NCI-H524 (cell line): ENCODE measurements at places on chromosomes 2 and 18.

GRCh38 chr2:19607931-19608771, 249.7 kb upstream of the OSR1 start:
- peak; percentile 95 for DNase-seq

DNA sequence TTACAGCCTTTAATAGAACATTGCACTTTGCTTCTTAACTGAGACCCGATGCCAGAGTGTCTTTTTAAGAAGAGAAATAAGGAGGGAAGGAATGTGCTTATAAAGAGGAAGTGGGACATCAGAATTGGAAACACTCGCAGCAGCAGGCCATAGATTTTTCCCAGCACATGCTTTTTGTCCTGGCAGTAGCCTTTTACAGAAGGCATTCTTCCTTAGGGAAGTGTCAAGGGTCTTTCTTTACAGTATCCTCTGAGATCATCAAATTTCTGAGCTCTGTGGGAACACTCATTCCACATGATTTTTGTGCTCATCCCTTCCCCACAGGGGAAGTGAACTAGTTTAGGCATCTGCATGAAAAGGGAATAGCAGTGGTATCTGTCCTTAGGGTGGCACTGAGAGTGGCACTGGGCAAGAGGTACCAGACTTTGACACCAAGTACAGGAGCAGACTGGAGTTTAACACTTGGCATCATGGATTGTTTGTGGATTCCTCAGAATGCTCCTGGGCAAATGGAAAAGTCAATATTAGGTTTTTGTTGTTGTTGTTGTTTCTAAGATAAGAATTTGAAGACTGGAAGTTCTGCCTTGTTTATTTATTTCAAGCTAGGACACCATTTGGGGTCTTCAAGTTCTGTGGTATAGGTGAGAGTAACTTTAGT, 4.1 kb downstream of the MYO1B start:
- DNase-seq = no peak

- no peak for DNase-seq
These were observed 22.6 kb downstream of the THSD7B start for GRCh38 chr2:136787970-136788369.

GRCh38 chr2:55163274-55163721, 68.8 kb downstream of the CLHC1 start:
- DNase-seq = no peak

GRCh38 chr2:5132281-5132680, 559.9 kb upstream of the SOX11 start:
- no peak for DNase-seq

GRCh38 chr2:194946826-194947225, 710.2 kb upstream of the SLC39A10 start:
- DNase-seq = no peak

DNA sequence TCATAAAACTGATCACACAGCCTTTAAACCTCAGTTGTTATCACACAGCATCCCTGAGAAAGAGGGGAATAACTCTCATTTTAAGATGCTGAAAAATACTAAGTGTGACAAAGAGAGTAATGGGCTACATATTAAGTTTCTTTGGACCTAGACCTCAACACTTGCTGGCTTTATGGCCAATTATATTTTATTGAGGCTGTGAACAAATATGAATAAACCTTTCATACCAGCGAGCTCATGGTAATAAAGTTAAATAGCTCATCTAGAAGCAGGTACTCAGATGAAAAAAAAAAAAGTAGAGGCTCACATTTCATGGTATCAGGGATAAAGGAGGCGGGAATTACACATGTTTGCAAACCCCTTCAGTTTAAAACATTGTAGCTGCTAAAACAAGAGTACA, 75.7 kb downstream of the DOCK10 start:
- DNase-seq = no peak

DNA sequence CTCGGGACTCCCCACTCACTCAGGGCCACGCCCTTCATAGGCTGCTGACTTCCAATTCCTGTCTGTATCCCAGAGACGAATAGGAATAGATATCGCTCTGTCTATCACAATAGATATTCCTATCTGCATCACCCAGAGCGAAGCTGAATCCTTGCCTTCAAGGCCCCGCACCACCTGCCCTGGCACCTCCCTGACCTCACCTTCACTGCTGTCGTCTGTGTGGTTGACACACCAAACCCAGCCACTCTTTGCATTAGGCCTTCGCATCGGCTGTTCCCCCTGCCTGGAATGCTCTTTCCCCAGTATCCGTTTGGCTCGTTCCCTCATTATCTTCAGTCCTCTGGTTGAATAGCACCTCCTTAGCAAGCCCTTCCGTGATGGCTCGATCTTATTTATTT, 43.5 kb downstream of the ATOH8 start:
- DNase-seq = no peak

- peak; percentile 59 for DNase-seq
These were observed 82.8 kb upstream of the REV1 start for GRCh38 chr2:99572373-99573164.

DNA sequence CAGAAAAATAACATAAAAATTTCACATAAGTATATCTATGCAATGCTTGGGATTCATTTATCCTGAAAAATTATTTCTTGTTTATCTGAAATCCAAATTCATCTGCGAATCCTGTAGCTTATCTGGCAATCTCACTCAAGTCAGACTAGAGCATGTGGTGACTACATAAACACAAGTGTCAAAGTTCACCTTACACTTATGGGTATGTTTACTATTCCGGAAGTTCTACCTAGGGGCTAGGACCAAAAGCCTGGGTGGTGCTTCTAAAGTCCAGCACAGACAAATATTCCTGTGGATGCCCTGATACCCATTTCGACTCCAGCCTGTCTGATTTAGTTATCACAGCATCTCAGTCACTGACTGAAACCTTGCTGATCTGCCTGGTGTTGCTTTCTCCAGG, 364.0 kb downstream of the METTL4 start:
- no peak for DNase-seq

DNA sequence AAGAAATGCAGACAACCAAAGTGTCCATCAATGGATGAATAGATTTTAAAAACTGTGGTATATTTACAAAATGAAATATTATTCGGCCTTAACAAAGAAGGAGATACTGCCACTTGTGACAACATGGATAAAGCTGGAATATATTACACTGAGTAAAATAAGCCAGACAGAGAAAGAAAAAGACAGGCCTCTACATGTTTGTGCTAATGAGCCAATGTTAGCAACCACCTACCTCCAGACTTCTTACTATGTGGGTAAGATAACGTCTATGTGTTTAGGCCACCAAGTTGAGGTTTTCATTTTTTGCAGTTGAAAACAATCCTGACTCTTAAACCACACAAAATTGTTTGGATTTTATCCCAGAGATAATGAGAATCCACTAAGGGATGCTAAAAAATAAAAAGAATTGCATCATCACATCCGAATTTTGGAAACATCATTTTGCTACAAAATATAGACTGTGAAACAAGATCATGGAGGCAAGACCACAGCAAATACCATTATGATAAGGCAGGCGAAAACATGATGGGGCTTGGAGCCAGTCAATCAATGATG, 47.0 kb downstream of the EVA1A start:
- DNase-seq = no peak

DNA sequence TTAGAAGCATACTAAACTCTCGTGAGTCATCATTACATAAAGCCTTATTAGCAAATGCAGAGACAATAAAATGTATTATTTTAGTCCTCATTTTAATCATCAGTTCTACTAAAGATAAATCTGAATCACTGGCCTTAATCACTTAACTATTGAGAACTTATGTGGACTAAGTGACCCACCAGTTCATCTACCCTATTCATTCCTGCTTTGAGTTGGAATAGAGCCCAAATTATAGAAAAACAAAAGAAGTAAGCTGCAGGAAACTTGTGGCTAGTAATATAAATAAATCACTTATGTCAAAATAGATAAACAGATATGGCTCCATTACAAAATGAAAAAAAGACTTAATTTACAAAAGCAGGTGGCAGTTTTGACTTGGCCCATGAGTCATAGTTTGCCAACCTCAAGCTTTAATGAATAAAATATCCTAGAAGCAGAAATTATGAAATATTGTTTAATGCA, 851.8 kb upstream of the CRIM1 start:
- no peak for DNase-seq

DNA sequence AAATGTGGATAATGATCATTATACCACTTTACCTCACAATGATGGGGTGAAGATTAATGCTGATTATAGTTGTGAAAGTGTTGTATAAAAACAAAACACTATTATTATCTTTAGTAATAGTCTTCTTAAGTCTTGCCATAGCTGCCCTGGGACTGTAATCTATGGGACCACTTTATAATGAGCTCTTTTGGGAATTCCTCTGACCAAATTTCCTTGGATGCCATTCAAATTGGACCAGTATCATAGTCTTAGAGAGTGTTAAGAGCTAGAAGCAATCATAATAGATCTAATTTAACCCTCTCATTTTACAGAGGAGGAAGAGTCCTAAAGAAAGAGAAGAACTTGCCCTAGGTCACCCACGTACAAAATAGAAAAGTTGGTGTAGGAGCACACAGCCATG, 457.7 kb upstream of the SLC14A2 start:
- no peak for DNase-seq

DNA sequence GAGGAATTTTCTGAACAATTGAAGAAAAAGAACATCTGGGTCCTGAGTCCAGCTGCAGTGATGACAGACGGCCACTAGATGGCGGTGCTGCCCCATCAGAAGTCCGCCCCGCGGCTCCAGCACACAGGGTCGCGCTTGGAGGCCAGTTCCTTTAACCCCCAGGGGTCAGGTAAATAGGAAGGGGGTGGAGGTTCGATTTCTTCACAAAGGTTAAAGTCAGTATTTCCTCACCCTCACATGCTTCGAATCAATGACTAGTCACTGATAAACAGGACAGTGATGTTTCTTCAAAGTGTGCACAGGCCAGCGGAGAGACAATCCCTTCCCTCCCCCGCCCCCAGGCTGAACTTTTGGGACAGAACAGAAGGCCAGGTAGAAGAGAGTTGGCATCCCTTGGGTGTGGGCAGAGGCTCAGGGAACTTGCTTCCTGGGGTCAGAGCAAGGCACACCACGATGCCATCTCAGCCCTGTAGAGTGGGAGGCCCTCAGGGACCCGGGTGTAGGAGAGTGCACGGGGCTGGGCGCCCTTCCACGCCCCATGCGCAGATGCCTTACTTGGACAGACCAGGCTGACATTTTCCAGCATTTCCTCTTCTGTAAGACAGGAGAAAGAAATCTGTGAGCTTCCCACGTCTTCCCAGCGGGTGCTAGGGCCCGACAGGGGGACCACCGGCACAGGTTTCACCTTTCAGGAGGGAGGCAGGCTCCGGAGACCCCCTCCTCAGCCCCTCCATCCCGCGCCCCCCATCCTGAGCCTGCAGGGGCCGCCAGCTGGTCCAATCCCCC, 722 bp downstream of the APOB start:
- DNase-seq = peak; percentile 50
